HAP-1 (cell line): ENCODE measurements at places on chromosomes 16 and 17.

DNA sequence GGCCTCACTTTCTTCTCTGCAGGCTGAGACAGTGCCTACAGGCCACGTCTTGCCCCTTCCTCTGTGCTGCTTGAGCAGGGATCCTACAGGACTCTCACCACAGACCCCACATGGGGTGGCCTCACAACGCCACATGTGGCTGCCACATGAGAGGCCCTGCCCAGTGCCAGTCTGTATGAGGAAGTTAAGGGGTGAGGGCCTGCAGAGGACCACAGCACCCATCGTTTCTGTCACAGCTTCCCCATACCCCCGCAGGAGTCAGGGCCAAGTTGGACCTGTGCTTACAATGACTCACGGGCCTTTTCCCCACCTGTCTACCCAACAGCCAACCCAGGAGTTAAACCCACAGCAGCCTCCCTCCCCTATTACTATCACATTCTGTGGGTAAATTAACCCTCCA lies 2.9 kb upstream of the GSDMB start:
- DNase-seq: no peak

DNA sequence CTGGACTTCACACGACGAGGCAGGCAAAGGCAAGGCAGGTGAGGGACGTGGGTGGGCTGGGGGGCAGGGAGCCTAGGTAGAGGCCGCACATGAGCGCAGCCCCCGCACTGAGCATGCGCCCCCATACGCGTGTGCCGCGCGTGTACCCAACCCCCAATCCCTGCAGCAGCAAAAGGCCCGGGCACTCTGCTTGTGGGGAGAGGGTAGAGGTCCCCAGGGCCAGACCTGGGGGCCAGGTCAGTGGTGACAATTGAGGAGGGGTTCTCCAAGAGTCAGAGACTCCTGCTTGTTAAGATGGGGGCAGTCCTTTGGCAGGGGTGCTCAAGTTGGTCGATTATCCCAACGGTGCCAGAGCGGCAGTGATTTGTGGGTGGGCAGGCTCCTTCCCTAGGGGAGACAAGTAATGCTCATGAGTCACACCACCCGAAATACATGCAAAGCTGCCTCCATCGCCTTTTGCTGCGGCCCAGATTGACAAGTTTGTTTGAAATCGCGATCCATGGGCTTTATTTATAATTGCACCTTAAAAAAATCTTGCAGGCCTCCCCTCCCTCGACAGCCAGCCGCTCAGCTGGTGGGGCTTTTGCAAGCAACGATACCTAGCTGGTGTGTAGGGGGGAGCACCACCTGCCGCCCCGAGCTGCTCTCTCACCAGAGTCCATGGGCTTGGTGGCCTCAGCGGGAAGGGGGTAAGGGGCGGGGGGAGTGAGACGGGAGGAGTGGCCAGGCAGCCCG lies 1.1 kb upstream of the GIT1 start:
- no peak for DNase-seq

- DNase-seq: no peak
Observed at GRCh38 chr17:58344047-58344790, 7.8 kb downstream of the SUPT4H1 start.

DNA sequence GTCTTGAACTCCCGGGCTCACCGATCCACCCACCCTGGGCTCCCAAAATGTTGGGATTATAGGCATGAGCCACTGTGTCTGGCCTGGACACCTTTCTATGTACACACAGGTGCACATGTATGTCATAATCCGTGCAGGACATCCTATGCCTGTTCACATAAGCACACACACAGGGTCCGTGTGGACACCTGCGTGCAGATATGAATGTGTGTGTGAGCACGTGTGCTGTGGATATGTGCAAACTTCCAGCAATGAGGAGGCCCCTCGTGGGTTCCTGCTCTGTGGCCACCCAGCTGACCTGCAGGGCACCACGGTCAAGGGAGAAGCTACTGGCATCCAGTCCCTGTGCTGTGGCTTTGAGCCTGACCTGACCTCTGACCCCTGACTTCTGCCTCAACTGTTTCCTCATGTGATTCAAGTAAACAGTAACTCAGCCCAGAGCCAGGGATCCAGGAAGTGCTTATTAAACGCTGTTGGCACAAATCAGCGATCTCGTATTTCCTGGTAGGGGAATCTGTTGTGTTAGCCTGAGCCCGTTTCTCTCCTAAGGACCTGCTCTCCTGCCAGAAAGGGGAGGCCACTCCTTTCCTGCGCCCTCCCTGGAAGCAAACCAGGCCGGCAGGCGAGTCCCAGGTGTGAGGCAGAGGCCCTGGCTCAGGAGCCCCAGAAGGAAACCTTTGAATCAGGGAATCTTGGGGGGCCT lies 6.5 kb downstream of the CPNE7 start:
- DNase-seq: no peak
